ENCODE measurements at places on chromosomes 12 and 14. TPM values are rescaled to one million over a fixed set of nuclear protein-coding genes. Genes with fewer than 3 reads are reported as not detected.

Gene RASAL1
- not detected for total RNA-seq

DNA sequence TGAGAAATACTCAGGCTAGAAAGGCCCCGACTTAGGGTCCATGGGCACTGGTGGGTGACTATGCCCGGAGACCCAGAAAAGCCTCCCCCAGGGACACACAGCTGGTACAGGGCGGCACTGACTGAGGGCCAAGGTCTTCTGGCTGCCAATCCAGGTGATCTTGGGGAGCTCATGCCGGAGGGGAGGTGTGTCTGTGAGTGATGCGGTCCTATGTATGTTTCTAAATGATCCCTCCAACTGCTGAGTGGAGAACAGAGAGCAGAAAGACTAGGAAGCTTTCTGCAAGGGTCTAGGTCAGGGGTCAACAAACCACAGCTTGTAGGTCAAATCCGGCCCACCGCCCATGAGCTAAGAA lies 391 bp downstream of the SERPINA4 start:
- no peak for DNase-seq

Gene CHGA
- total RNA-seq = not detected

Gene SLC5A8
- total RNA-seq = not detected

DNA sequence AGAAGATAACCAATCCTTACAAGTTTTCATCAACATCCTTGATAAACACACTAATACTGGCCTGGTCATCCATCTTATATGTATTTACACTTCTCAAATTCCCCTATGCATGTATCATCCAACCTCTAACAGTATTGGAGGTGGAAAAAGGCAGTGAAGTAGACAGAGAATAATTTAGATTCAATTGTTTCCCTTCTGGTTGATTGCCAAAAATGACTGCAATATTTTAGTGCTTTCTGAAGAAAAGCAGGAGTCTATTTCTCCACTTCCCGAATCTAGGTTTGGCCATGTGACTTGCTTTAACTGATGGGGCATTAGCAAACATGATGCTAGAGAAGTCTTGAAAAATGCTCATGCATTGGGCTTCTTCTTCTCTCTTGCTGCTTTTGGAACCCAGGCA lies 78.3 kb upstream of the METAP2 start:
- no peak for DNase-seq

GRCh38 chr12:62915204-62915529 lies 19.8 kb downstream of the PPM1H start:
- DNase-seq = peak; percentile 69

Gene INHBE
- not detected for total RNA-seq

Gene CIROP
- not detected for total RNA-seq
